Neural progenitor cell (in vitro differentiated cells): ENCODE measurements at places on chromosomes 12 and 14. TPM values are rescaled to one million over a fixed set of nuclear protein-coding genes. Genes with fewer than 3 reads are reported as not detected.

The FIGNL2 gene
- 9.3 and 25.1 TPM in 2 replicates for total RNA-seq

DNA sequence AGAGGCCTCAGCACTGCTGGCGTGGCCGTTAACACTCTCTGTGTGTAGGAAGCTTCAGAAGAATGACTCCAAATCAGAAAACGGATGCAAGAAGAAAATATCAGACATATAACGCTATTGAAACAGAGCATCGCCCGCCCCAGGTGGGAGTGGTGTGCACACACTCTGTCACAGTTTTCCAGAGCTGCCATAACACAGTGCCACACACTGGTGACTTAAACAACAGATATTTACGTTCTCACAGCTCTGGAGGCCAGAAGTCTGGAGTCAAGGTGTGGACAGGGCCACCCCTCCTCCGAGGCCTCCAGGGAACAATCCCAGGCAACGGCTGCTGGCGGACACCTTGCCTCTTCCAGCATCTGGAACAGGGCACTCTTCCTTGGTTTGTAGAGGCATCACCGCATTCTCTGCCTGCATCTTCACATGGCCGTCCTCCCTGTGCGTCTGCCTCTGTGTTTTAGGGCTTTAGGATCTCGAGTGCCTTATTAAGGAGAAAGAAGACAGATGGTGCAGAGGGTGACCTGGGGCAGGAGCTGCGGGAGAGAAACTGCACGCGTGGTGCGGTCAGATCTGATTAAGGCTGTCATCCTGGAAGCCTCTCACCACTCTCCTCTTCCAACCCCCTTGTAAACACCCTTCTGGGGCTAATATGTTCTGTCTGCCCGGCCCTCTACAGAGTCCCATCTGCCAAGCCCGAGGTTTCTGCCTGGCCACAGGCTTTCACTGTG, 141.0 kb downstream of the SLC15A4 start:
- no peak for DNase-seq

DNA sequence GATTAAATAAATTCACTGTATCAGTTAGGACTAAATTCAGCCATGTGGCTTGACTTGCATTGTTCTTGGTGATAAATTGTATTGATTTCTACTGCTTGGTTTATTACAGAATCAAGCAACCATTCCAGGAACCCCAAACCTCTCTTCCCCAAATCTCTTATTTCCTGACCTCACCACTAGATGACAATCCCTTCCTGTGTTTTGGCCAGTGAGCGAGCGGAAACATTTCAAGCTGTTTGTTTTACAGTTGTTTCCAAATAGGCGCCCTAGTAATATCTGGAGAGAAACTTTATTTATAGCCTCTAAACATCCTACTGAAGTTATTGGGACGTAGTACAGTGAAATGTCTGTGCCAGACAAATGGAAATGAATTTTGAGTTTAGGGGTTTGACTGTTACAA, 161.1 kb downstream of the SNAPC1 start:
- DNase-seq: no peak

The IL26 gene
- not detected in 2 replicates for total RNA-seq

DNA sequence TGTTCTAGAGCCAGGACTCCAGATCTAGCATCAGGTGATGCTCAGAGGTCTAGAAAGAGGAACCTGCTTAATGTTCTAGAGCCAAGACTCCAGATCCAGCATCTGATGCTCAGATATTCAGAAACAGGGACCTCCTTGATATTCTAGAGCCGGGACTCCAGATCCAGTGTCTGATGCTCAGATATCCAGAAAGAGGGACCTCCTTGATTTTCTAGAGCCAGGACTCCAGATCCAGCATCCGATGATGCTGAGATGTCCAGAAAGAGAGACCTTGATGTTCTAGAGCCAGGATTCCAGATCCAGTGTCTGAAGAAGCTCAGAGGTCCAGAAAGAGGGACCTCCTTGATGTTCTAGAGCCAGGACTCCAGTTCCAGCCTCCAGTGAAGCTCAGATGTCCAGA, 36.9 kb downstream of the MEG3 start:
- DNase-seq: no peak

DNA sequence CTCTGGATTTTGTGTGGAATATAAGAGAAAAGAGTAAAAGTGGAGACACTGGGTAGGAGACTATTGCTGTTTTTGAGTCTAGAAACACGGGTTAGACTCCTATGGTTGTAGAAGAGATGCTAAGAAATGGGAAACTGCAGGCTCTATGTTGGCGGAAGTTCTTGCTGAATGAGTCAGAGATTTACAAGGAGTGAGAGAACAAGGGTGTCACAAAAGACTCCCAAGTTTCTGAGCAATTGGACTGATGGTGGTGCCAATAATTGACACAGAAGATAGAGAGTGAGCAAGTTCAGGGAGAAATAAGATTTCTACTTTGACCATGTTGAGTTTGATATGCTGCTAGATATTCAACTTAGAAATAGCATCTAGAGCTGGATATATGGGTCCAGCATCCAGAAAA, 2.6 kb upstream of the PRKD1 start:
- DNase-seq: no peak

DNA sequence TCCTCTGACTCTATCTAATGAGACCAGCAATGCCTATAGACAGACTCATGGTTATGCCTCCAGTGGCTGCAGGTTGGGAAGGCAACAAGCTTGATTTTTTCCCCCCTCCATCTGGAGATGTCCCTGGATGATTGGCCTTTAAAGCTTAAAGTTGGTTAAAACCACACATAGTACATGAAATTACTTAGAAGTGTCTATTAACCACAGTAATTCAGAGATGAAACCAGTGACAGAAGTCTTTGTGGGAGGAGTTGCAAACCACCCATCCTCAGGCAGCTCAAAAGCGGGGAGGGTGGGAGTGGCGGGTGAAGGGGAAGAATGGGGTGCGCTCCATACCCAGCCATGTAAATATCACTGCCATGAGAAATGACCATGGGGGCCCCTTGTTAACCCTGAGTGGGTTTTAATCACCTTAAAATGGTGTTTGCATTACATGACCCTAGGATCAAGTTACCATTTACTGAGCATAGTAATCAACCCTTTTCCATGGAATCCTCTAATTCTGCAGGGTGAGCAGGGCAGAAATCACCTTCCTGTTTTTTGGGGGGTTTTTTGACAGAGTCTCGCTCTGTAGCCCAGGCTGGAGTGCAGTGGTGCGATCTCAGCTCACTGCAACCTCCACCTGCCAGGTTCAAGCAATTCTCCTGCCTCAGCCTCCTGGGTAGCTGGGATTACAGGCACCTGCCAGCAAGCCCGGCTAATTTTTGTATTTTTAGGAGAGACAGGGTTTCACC, 133.5 kb downstream of the FOXN3 start:
- DNase-seq: no peak

The GRIN2B gene
- total RNA-seq: 0.52 and 1.3 TPM in 2 replicates

The AQP2 gene
- total RNA-seq: not detected in 2 replicates

GRCh38 chr14:52117111-52117832, 48.4 kb upstream of the NID2 start:
- no peak for DNase-seq

- no peak for DNase-seq
Measured at GRCh38 chr14:65408113-65408512, 4.4 kb upstream of the FUT8 start.

- no peak for DNase-seq
Measured at GRCh38 chr12:42213023-42213422, 25.0 kb downstream of the YAF2 start.

DNA sequence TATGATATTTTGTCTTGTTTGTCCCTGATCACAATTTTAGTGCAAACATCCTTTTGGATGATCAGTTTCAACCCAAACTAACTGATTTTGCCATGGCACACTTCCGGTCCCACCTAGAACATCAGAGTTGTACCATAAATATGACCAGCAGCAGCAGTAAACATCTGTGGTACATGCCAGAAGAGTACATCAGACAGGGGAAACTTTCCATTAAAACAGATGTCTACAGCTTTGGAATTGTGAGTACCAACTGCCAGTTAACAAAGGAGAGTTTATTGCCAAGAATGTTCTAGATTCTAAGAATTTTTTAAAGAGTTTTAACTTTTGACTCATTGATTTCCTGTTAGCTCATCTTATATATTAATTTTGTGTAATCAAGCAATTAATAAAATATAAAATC, 55.4 kb downstream of the IRAK3 start:
- no peak for DNase-seq

The PLEK2 gene
- total RNA-seq: not detected in 2 replicates

The CLMN gene
- 6.3 and 6.7 TPM in 2 replicates for total RNA-seq

GRCh38 chr14:104389326-104390220, 190.0 kb upstream of the C14orf180 start:
- no peak for DNase-seq

- DNase-seq: no peak
Measured at GRCh38 chr12:126966498-126966897, 1300.5 kb upstream of the TMEM132C start.

DNA sequence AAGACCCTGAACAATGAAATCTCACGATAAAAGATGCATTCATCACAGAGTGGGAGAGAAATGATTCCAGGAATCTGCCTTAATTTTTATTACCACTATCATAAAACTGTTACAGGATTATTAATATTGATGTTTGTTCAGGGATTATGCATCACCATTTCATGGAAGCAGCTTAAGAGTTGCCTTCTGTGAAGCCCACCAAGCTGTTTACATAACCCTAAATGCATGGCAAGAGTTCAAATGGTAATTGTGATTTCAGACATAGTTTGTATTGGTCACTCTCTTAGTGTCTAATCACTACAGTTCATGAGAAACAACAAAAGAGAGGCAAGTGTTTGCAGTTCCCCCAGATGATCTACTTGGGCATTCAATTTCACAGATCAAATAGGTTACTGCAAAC, 527.7 kb downstream of the RPS29 start:
- DNase-seq: no peak

GRCh38 chr14:68970038-68970612, 9.0 kb downstream of the ACTN1 start:
- DNase-seq: no peak

- DNase-seq: no peak
Measured at GRCh38 chr12:14280921-14281320, 84.6 kb upstream of the ATF7IP start.

DNA sequence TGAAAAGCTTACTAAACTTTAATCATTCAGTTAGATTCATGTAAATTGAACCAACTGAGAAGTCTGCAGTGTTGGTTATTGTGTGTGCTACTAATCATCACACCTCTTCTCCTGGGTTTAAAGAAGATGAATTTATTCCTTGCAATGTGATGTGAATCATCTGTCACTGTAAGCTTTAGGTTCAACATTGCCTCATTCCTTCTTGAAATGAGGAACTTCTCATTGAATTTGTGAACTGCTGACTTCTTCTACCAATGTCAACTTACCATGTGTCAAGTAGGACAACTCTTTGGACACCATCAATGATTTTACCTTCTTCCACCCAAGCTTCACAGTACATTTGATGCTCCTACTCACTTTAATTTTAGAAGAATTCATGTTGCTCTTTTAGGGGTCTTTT, 17.4 kb upstream of the PRB2 start:
- no peak for DNase-seq

- no peak for DNase-seq
Measured at GRCh38 chr14:64720131-64720576, 15.9 kb downstream of the PLEKHG3 start.

DNA sequence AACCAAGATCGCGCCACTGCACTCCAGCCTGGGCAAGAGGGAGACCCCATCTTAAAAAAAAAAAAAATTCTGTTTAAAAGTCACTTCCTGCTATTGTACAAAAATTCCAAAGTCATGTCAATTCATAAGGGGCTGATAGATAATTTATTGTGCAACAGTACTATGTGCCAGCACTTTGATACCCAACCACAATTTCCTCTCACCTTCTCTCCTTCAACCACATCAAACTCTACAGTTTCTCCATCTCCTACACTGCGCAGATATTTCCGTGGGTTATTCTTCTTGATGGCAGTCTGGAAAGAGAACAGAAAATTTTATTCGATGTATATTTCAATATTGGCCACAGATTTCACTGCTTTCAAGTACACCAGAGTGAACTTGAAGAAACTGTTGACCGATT, 7.6 kb downstream of the YBX3 start:
- no peak for DNase-seq

DNA sequence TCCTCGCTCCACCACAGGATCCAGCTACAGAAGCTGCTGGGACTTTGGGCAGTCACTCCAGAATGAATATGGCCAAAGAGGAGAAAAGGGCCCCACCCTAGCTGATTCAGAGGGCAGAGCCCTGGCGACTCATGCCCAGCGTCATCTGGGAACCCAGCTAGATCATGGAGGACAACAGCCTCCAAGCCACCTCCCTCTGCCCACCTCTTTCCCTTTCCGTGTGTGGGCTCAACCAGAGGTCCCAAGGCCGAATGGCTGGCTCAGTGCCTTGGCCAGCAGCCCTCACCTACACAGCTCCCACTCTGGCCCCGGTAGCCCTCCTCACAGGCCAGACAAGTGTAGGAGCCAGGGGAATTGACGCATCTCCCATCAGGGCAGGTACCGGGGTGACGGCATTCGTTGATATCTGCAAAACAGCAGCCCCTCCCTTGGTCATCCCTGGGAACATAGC, 17.4 kb downstream of the ISCA2 start:
- DNase-seq: no peak

The SIX6 gene
- 1.4 and 1.7 TPM in 2 replicates for total RNA-seq

DNA sequence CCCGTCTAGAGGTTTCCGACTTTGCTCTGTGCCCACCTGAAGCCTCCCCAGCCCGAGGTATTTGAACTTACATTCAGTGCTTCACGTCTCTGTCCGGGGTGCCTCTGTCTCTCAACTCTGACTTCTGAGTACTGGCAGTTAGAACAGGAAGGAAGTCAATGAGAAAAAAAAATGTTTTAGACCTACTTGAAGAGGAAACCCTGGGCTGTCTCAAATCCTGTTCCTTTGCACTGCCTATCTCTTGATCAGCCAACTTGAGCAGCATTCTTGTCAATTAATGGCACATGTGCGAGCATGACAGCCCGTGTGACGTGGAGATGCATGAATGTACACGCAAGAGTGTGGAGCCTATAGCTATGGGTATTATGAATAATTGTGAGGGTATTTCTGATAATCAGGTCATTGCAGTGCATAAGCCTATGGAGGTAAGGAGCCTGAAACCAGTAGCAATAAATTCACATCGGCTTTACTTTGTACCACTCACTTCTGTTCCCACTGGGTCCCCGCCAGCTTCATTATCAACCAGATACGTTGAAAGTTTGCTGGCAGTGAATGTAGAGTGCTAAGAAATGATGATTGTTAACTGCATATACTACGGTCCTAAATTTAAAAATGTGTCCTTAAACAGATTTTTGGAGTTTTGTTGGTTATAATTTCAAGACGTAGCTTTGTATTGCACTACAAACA, at the start of gene ARHGDIB:
Gene ARHGDIB (minus strand): TSS at position 136 of the 687 bp plus-strand sequence. CDS start 10,889 bp downstream, outside the sequence.
- DNase-seq: no peak

DNA sequence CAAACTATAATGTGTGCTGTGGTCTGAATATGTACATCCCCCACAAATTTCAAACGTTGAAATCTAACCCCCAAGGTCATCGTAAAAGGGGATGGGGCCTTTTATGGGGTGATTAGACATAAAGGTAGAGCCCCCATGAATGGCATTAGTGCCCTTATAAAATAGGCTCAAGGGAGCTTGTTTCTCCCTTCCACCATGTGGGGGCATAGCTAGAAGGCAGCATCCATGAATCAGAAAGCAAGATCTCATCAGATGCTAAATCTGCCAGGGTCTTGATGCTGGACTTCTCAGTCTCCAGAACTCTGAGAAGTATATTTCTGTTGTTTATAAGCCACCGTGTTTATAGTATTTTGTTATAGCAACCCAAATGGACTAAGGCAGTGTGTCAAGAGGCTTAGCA, 33.4 kb upstream of the IGF1 start:
- DNase-seq: no peak

- no peak for DNase-seq
Measured at GRCh38 chr12:40566271-40566670, 126.0 kb upstream of the CNTN1 start.

The OAS2 gene
- 0.12 TPM in 1 of 2 replicates, not detected in the other for total RNA-seq
